ENCODE measurements at places on chromosomes 6 and 20.

GRCh38 chr6:33599413-33599938 is 19.4 kb upstream of the BAK1 start:
- DNase-seq: no peak

GRCh38 chr6:111959766-111960165 is 86.5 kb upstream of the FYN start:
- no peak for DNase-seq

- DNase-seq: no peak
Measured at GRCh38 chr6:127917766-127918165, 16.9 kb upstream of the THEMIS start.

DNA sequence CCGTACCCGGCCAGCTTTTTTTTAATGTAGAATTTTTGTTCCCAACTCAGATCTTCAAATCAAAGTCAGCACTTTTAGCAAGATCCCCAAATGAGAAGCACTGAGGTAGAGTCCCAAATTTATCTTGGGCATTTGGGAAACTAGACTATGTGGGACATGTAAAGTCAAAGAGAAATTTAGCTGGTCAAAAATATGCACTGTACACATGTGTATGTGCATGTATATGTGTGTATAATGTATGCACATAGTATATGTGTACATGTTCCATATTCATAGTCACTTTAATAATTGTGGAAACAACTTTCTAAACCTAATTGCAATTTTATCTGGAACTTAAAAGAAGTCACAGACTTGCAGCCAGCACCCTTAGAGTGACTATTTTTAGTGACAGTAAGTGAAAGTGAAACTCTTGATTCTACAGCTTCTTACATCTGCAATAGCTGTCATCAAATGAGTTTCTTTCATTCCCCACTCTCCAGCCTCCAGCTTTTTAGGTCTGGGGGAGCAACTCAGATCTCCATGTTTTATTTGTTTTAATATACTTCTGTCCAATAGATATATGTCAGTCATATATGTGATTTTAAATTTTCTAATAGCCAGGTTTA is 53.6 kb downstream of the CDC40 start:
- no peak for DNase-seq

DNA sequence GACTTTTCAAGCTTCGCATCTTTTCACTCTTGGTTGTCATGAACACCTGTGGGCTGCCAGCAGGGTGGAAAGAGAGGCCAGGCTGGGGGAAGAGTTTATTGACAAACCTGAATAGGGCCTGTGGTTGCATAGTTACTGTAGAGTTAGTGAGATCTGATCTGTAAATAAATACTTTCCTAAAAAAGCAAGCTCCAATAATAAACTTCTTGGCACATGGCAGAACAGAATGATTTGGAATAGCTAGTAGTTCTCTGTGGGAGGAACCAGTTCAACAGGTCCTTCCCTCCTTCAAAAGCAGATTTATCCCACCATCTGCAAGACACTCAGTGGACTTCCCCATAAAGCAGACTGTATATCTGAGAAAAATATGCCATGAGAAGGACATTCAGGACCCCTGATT is 445.0 kb downstream of the HACE1 start:
- DNase-seq: no peak

GRCh38 chr6:158911746-158912480 is 88.1 kb downstream of the RSPH3 start:
- DNase-seq: no peak

- DNase-seq: no peak
Measured at GRCh38 chr20:29876911-29877285, 1380.6 kb upstream of the DEFB115 start.

DNA sequence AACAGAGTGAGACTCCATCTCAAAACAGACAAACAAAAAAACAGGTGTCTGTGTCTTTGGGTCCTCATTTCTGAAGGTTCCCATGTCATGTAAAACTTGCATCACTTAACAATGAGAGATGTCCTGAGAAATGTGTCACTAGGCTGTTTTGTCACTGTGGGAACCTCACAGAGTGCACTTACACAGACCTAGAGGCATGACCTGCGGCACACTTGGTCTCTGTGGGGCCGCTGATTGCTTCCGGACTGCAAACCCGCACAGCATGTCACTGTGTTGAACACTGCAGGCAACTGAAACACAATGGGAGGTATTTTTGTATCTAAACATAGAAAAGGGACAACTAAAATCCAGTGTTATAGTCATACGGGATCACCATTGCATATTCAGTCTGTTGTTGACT is 42.3 kb upstream of the TMEM181 start:
- DNase-seq: no peak

- no peak for DNase-seq
Measured at GRCh38 chr6:166612471-166612881, 14.6 kb downstream of the RPS6KA2 start.

GRCh38 chr6:10528158-10528981 is 7.2 kb downstream of the GCNT2 start:
- peak; percentile 56 for DNase-seq

GRCh38 chr6:126076992-126077664 is 90.8 kb downstream of the TRMT11 start:
- no peak for DNase-seq

GRCh38 chr6:163651915-163652668 is 237.6 kb downstream of the QKI start:
- DNase-seq: no peak

- peak; percentile 47 for DNase-seq
Measured at GRCh38 chr20:47272893-47273590, 83.5 kb downstream of the ZMYND8 start.

DNA sequence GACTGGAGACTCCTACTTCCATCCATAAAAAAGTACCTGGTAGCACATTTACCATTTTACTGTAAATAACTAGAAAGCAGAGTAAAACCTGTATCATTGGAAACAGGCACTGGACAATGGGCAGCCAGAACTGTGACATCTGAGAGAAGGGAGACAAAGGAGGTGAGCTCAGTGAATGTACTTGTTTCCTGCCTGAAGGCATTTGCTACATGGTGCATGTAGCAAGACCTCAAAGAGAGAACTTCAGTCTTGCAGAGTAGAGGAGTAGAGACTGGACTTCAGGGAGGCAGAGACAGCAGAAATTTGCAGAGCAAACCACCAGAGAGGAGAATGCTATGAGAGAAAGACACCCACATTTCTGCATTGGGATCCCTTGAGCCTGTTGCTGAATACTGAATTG is 171.0 kb upstream of the CCN2 start:
- DNase-seq: no peak

GRCh38 chr6:15685619-15686018 is 22.8 kb upstream of the DTNBP1 start:
- no peak for DNase-seq
